Posterior vena cava (tissue), 2 donors: ENCODE measurements at places on chromosomes 16 and 17. TPM values are rescaled to one million over a fixed set of nuclear protein-coding genes. Genes with fewer than 3 reads are reported as not detected.

Gene CIBAR2
- total RNA-seq: not detected

Gene CD300LB
- total RNA-seq: 0.23 TPM

Gene ATXN1L
- total RNA-seq: 26.9 TPM

Gene C17orf78
- total RNA-seq: not detected

DNA sequence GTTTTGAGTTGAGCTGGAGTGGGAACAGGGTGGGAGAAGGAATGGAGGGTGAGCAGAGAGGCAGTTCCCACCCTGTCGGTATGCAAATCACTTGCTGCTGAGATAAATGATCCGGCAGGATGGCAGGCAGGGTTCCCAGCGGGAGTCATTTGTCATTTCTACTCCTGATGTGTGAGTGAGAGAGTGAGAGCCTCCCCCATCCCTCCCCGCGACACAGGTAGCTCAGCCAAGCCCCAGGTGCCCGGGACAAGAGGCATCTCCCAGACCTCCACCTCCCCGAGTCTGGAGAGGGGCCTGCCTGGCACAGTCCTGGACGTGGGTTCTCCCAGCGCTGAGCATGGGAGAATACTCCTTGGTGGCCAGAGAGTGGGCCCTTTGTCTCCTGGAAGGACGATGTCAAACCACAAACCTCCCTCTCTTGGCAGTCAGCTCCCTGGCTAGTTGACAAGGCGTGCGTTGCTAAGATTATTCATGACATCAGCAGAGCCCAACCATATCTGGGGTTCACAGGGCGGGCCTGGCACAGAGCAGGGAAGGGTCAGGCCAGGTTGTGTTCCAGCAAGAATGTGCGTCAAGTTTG lies 33.7 kb upstream of the TNRC6C start:
- DNase-seq: peak; percentile 94
